ENCODE measurements at places on chromosomes 16 and 17.

DNA sequence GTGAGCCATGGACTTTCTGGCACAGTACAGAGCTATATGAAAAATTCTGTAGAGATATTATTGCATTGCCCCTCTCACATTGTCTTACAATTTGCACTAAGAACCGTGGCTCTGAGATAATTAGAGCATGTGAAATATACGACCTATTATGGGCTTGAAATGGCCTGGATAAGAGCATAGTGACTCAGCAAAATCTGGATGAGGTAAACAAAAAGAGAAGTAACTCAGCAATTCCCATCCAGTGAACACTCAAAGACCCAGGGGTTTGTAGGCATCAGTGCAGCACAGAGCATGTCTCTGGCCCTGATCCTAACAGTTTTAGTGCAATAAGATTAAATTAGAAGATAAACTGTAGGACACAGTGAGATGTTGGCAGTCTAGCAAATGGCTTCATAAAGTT is 317.2 kb upstream of the MYOCD start:
- DNase-seq: no peak

DNA sequence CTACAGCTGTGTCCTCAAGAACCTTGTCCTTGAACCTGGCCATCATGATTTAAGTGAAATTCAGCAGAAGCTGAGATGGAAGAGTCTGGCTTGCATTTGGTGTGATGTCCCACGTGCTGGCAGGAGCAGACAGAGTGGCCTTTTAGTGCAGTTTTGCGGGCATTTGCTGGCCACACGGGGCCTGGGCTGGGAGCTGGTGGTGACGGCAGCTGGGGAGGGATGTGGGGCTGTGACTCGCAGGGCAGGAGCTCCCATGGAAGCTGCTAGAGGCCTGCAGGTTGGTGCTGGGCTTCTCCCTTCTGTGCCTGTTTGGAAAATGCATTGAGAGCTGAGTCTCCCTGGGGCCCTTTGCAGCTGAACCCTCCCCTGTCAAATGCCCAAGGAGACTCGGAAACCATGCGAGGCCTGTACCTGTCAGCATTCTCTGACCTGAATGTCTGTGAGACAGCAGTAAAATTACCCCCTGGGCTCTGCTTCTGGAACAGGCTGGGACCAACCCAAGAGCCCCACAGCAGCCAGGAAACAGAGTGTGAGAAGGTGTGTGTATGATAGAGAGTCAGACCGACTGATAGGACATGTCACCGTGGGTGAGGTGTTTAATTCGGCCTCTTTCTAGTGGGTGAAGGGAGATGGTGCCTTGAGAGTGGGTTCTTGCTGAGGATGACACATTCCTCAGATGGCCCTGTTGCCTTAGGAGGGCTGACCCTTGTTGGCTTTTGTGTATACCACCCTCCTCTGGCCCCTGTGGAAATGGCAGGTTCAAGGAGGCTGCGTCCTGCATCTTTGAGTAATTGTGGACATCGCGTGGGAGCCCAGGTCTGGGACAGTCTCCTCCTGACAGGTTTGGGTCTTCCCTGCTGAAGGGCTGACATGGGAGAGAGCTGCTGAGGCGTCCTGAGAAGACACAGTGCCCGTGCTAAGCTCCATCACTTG is 145.5 kb downstream of the MSI2 start:
- DNase-seq: no peak

GRCh38 chr17:80263253-80264204 is 2.9 kb downstream of the RNF213 start:
- peak; percentile 76 for DNase-seq

DNA sequence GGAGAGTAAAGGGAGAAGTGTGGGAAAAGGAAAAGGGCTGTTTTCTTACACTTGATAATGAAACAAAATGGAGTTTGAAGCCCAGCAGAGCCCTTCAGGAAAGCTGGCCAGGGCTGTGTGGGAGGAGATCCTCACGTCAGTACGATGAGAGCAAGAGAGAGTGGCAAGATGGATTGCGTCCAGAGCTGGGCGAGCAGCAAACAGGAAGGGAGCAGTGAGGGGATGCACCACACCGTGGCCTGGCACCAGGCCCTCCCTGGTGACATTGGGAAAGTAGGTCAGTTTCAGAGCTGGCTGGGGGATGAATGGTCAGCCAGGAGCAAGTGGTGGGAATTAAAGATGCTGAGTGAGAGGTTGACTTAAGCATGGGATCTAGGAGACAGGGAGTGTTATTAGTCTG is 273.6 kb downstream of the GRIN2A start:
- no peak for DNase-seq

- no peak for DNase-seq
Measured at GRCh38 chr16:53600126-53600525, 97.1 kb upstream of the AKTIP start.

- no peak for DNase-seq
Measured at GRCh38 chr16:55385359-55385758, 61.4 kb downstream of the IRX6 start.

DNA sequence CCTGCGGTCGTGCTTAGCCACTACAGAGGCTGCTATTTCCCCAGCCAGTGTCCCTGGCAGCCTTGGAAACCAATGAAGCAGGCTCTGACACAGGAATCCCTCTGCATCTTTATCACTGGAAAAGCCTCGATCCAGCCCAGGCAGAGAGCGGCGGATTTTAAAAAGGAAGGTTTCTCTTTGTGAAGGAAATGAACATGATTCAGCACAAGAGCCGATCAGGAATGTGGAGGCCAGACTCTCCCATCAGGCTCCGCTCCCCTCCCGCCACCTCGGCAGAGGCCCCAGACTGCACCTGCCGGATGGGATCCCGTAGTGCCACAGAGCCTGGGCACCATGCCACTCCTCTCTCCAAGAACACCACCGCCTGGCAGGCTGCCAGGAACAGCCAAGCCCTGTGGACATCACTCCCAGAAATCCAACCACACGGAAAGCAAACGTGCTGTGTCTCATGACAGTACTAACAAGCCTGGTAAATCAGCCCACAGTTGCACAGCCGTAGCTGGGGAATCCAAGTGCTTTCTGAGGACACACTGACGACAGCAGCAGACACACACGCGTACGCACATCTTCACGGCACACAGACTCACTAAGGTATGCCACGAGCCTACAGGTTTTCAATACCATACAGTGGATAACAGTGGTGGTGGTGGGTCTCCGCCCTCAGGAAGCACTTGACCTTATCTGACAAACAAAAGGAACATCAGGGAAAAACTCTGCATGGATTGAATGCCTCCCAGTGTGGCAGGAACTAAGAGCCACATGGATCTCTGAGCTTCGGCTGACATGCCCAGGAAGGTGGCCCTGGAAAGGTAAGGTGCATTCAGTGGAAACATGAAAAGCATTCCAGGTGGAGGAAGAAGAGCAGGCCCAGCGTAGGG is 5.4 kb downstream of the LRRC75A start:
- DNase-seq: no peak

DNA sequence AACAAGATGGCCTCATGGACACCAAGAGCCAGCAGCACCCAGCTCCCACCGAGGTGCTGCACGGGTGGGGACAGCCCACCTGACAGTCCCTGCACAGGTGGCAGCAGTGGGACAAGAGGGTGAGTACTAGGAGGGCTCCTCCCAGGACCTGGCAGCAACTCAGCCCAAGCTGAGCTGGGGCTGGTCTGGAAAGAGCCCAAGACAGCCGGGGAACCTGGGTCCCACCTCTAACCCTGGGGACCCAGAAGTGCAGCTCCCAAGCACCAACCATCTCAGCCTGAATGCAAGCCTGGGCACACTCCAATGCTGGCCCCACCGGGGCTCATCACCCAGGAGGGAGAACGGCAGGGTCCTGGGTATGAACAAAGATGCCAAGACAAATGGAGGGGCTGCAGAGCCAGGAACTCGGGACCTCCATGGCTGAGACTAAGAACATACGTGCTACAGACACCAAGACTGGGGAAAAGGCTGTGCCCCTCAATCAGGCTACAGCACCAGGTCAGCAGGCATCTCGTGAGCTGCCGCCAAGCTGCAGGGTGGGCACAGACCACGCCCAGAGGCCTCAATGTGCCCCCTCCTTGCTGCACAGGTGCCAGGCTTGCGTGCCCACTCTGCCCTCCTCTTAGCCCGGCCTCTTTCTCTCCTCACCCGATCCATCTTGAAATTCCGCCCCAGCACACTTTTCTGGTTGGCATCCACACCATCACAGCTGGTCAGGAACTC is 37.5 kb upstream of the GSG1L start:
- DNase-seq: no peak

GRCh38 chr17:71762526-71762925 is 358.3 kb upstream of the SOX9 start:
- no peak for DNase-seq

GRCh38 chr17:82287868-82288801 is 14.6 kb upstream of the CSNK1D start:
- no peak for DNase-seq

GRCh38 chr17:33964344-33964979 is 290.6 kb upstream of the CCL2 start:
- DNase-seq: no peak

DNA sequence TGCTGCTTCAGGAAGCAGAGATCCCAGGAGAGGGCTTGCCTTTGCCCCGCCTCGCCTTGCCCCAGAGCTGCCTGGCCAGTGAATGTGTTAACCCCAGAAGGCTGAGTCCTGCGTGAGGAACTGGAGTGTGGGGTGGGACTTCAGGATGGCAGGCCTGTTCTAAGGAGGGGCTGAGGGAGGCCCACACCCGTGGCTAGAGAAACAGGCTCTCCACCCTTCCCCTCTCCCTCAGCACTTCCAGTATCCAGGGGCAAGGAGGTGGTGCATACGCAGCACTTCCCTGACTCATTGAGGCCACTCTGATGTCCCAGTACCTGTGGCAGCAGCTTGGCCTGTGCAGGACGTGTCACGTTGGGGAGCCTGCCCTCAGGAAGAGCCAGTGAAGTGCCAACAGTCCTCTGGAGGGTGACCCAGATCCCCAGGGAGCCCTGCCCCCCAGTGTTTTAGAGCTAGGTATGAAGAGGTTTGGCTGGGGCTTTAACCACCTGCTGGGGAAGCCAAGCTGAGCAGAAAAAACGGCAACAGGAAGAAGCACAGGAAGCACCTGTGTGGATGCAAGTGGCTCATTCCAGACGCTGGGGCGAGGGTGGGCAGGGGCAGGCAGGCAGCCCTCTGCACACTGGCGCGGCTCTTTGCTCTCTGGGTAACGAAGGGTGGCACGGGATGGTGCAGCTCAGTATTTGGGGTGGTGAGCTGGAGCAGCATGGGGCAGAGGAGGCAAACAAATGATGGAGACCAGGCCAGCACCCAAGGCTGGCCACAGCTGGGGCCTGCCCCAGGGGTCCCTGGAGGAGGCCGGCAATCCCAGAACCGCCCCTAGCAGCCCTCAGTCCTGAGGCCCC is 14.7 kb upstream of the CTCF start:
- no peak for DNase-seq

GRCh38 chr16:2206420-2206779 is 1.1 kb downstream of the MLST8 start:
- no peak for DNase-seq

DNA sequence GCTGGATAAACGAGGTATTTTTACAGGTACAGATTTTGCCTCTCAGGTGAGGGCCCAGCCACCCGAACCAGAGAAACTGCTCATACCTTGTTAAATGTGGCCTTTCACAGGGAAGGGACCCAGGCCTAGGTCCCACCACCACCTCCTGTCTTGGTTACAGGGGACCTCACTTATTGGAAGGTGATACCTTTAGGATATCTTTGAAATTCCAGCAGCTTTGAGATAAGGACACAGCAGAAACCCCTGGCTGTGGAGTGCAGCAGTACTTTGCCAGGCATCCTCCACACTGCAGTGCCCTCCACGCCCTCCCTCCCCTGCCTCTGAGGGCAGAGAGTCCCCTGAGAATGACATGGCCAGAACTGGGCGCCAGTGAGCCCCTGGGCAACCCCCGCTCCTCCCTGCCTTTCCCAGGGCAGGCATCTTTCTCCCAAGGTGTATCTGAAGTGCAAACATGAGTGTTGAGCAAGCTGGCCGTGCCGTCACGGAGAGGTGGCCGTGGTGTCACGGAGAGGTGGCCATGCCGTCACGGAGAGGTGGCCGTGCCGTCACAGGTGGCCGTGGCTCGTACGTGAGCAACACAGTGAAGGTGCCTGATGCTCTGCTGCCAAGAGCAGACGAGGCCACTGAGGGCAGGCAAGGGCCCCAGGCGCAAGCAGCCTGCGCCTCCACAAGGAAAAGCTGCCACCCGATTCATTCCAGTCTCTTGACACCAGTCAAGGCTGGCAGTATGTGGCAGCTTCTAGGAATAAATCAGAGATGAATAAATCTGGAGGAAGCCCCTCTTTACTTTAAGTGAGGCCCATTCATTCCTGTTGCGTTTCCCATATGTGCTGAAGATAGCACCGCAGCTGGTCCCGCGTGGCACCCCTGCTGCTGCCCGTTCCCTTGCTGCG is 134.5 kb upstream of the CHMP6 start:
- no peak for DNase-seq

DNA sequence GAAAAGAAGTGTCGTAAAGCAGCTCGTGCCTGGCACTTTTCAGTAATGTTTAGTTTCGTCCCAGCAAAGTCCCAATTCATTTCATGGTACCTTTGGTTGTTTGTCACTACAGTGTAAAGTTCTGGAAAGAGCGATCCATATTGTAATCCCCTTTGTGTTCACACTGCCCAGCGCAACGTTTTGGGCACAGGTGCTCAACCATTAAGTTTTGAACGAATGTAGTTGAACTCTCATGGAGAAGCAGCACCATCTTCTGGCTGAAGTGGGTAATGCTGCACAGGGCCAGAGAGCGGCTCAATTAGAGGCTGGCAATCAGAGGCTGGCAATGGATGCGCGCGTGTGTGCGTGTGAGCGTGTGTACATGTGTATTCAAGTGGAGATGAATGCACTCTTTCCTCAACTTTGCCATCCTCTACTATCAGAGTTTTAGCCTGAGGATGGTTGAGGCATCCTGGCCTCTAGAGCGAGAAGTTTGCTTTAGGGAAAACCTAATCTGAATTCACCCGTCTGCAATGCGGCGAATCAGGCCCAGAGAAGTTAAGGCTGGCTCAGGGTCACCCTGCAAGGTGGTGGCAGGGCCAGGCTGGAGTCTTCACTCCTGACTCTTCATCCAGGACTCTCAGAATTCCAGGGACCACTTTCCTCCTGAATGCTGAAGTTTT is 29.9 kb downstream of the DYNLL2 start:
- peak; percentile 69 for DNase-seq

GRCh38 chr17:78415821-78416711 is 37.6 kb downstream of the PGS1 start:
- DNase-seq: no peak

DNA sequence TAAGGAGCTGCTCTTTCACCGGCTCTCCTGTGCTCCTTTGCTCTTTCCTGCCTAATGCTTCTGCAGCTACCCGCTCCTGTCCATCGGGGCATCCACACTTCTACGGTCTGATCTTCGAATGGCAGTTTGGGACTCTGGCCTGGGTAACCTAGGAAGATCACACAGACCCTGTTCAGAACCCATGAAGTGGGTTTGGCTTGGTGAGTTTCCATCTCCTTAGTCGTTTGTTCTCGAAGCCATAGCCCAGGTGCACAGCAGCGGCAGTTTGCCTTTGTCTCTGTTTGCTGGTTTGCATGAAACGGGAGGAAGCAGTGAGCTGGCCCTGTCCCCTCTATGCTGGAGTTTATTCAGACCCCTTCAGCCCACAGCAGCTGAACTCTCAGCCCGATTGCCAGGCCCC is 29.0 kb downstream of the PSMD7 start:
- DNase-seq: no peak
